Glutamatergic neuron (in vitro differentiated cells): ENCODE measurements at places on chromosomes 2 and 18.

- DNase-seq, result no peak
Measured at GRCh38 chr2:181290182-181290581, 167.0 kb upstream of the ITGA4 start.

- DNase-seq, result no peak
Measured at GRCh38 chr2:50402654-50402960, 629.3 kb downstream of the NRXN1 start.

DNA sequence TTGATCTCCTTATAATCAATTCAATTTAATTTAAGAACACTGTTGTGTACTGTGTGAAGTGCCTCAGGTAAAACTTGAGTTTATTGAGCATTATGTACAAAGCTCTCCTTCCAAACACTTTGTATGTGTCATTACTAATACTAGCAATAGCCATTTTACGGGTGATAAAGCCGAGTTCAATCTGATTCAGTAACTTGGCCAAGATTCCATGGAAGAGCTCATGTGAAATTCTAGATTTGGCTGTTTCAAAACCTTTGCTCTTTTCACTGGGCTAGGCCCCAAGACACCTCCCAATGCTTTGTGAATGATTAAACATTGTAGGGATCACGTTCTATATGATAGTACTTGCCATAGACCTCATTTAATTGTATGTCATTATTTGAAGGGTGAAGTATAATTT, 8.9 kb upstream of the NFE2L2 start:
- DNase-seq, result no peak

GRCh38 chr18:58618822-58619595, 9.9 kb downstream of the ALPK2 start:
- DNase-seq, result no peak

- DNase-seq, result no peak
Measured at GRCh38 chr2:39121523-39122063, 742 bp upstream of the SOS1 start.

DNA sequence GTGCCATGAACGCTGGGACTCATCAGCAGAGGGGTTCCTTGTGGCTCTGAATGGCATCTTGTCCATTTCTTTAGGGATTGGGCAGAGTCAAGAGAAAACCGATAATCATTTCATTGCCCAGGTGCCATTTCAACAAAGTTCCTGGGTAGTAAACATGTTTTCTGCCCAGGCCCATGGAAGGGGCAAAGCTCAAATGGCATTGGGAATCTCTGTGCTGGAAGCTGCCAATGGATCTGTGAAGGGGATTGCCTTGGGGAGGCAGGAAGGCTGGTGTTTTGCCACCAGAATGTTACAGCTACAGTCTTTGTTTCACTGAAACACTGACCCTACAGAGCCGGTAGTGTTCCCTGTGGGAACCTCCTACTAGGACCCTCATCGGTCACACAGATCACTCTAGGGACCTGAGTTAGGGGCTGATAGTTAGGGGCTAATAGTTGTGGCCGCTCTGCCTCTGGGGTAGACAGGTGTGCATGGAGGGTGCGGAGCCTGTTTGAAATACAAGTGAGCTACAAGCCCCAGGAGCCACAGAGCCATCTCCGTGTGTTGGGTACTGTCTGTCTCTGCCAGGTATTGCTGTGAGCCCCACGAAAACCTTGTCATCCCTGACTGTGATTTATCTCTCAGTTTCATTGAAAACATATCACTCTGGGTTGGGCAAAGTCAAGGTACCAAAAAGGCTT, 224.4 kb upstream of the COPS8 start:
- DNase-seq, result no peak

- DNase-seq, result no peak
Measured at GRCh38 chr2:63023444-63023843, 27.2 kb upstream of the OTX1 start.

DNA sequence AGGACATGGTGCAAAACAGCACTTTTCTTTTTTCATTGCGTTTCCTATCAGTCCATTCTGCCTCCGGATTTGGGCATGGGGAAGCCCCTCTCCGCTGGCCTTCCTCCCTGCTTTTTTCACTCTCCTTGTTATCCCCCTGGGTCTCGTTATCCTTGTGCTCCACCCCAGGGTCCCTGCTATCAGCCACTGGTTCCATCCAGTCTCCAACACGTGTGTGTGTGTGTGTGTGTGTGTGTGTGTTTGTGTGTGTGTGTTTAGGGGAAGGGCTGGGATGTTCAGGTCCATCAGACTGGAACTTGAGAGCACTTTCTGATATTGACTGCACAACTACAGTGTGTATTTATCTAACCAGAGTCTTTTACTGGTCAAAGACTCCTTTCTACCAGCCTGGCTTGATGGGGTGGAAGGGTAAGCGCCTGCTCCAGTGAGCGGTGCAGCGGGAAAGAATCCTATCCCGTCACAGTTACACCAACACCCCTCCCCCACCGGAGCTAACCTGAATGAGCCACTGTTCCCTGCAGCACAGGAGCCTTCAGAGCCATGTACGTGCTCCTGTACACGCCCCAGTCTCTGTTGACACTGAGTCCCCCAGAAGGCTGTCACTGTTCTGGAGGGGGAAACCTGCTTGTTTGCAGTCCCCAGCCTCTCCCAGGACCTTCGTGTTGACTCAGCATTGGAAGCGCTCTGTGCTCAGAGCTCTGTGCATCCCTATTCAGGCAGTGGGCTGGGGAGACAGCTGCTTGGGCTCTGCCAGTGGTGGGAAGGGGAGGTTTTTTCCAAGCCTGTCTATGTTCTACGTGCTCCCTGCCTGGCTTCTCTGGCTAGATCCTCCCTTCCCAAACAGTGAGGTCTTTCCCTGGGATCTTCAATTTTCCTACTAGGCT, 4.6 kb downstream of the INHA start:
- DNase-seq, result peak; percentile 43

DNA sequence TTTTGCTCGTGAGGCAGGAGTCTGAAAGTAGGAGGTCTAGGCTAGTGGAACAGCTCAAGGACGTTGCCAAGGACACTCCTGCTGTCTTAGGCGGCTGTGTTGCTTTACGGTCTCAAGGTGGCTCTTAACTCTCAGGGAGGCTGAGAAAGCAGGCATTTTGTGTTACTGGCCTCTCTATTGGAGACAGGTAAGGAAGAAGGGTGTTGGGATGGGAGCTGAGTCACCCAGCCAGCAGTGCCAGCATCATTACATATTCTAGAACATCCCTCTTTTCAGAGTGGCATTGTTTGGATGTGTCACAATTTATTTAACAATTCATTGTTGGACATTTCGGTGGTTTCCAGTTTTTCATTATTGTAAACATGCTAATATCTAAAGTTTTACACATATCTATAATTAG, 30.8 kb upstream of the TMEM214 start:
- no peak for DNase-seq

- DNase-seq, result no peak
Measured at GRCh38 chr2:133262893-133263292, 305.4 kb downstream of the NCKAP5 start.

GRCh38 chr18:60448487-60449267, 76.1 kb upstream of the MC4R start:
- DNase-seq, result no peak

DNA sequence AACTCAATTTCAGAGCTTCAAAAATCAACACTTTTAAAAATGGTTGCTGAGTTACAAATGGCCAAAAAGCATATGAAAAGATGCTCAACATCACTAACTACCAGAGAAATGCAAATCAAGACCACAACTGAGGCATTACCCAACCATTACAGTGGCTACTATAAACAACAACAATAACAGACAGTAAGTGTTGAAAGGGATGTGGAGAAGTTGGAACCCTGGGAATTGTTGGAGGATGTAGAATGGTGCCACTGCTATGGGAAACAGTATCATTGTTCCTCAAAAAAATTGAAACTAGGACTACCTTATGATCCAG, 173.3 kb upstream of the SPRED2 start:
- no peak for DNase-seq

DNA sequence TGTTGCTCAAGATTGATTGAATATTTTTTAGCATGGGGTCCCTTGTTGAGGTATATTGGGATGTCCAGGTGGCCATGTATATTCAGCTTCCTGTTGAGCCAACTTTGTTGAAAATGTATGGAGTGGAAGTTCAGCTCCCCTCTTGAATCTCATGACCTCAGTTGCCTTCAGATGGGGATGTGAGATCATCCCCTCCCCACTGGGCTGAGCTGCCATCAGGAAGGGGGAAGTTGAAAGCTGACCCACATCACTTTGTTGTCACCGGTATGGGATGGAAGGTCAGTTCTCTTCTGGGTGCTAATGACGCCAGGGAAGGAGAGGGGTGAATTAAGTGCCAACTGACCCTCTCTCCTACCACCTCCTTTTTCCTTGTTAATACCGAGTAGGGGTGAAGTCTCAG, 33.9 kb downstream of the ACOXL start:
- no peak for DNase-seq

GRCh38 chr2:12151716-12152115, 405.3 kb downstream of the LPIN1 start:
- no peak for DNase-seq

GRCh38 chr2:143157001-143157400, 27.8 kb downstream of the ARHGAP15 start:
- no peak for DNase-seq

GRCh38 chr2:176743671-176744070, 468.9 kb upstream of the HNRNPA3 start:
- DNase-seq, result no peak

DNA sequence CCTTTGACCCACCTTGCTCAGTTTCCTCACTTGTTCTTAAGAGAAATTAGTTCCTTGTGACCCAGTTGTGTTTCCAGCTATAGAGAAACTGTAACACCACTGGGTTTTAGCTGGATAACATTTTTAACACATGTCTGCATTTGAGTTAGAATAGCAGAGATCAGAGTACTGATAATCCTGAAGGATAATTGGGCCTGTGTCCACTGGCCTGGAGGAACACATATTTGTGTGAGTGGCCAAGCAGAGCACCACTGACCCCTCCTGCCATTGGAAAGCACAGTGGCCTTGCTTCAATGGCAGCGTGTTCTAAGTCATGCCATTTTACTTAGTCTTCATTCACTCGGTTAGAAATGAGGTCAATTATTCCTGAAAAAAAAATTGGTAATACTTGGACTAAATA, 42.6 kb downstream of the PKP4 start:
- no peak for DNase-seq

DNA sequence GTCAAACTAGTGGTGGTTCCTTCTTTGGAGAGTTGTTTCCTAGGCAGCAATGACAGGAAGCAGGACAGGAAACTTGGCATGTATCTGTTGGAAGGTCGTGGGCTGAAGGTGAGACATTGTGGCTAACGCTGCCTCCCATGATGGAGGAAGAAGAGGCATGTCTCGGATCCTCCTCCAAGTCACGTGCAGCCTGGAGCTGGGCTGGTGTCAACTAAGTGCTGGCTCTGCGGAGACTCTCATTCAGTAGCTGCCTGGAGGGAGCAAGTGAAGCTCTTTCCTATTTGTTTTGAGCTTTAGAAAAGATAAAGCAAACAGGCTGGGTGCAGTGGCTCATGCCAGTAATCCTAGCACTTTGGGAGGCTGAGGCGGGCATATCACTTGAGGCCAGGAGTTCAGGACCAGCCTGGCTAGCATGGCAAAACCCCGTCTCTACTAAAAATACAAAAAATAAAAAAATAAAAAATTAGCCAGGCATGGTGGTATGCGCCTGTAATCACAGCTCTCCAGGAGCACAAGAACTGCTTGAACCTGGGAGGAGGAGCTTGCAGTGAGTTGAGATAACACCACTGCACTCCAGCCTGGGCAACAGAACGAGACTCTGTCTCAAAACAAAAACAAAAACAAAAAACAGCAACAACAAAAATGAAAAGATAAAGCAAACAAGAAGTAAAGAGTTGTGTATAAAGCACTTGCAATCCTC, 28.2 kb upstream of the INO80C start:
- DNase-seq, result no peak

- no peak for DNase-seq
Measured at GRCh38 chr2:74179063-74179865, 585 bp upstream of the MOB1A start.

DNA sequence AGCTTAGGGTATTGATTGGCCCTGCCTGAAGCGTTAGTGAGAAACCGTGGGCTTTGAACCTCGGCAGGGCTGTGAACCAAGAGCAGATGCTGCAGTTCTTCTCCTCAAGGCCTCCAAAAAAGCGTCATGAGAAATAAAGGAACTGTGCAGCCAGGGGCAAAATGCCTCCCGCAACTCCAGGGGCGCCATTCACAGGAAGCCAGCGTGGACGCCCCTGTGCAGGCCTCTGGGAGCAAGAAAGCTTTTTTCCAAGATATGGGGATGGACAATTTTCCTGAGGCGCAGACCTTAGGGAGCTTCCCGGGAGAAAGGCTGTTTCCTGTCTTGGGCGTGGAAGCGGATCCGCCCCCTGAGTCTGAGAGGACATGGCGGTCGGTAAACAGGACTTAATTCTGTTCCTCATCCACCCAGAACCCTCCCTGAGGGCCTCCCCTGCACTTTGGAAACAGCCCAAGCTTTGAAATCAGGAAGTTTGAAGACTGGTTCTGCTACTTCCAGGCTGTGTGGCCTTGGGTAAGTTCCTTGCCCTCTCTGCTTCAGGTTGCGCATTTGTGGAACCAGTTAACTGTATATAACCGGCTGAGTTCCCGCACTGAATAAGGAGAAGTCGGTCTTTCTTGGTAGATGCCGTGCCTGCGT, 29.6 kb upstream of the CABLES1 start:
- DNase-seq, result no peak

- DNase-seq, result no peak
Measured at GRCh38 chr2:210215120-210215519, 10.1 kb downstream of the ACADL start.

DNA sequence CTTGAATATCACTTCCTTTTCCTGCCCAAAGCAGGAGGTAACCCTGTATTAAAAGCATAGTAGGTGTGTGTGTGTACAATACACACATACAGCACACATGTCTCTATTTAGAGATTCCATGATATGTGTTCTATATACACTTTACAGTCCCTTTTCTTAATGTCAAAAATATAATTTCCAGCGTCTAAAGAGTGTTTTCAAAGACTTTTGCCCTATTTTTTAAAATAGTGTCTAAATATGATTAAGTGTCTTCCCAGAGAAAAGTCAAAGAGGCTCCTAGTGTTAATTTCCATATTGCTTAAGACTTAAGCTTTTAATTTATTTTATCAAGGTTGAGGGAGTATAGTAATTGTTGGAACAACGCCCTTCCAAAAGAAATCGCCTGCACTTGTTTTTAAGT, 420.3 kb upstream of the POU3F3 start:
- DNase-seq, result no peak

GRCh38 chr2:239917957-239918481, 107.1 kb downstream of the NDUFA10 start:
- DNase-seq, result no peak

DNA sequence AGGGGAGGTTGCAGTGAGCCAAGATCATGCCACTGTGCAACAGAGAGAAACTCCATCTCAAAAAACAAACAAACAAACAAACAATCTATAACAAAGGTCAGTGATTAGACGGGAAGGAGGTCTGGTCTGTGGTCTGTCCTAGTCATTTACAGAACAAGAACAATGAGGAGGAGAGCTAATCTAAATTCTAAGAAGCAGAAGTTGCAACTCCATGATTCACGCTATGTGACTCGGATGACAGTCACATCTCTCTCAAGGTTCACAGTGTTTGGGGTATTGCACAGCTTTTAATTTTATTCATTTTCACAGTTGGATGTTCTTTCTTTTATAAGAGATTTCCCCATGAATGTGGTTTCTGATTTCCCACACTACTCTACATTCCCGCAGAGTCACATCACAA, 218.7 kb upstream of the PIEZO2 start:
- no peak for DNase-seq
